Bronchus fibroblast of lung (primary cell): ENCODE measurements at places on chromosomes 12 and 14. TPM values are rescaled to one million over a fixed set of nuclear protein-coding genes. Genes with fewer than 3 reads are reported as not detected.

RTN1 gene
- total RNA-seq = under 0.01 and 0.59 TPM in 2 replicates

RND1 gene
- 0.30 TPM in 1 of 2 replicates, not detected in the other for total RNA-seq

ZNF10 gene
- total RNA-seq = 1.2 and 2.1 TPM in 2 replicates

TOMM20L gene
- not detected in 2 replicates for total RNA-seq

SLC2A3 gene
- total RNA-seq = 22.4 and 30.3 TPM in 2 replicates

COCH gene
- total RNA-seq = 0.45 and 0.84 TPM in 2 replicates

MDGA2 gene
- total RNA-seq = under 0.01 TPM in 1 of 2 replicates, not detected in the other
